ENCODE measurements at places on chromosomes 3 and 15. TPM values are rescaled to one million over a fixed set of nuclear protein-coding genes. Genes with fewer than 3 reads are reported as not detected.
A peak's percentile ranks its signal among the peaks of the same experiment; 100 is the strongest.

- DNase-seq, result no peak
Measured at GRCh38 chr15:100097342-100098127, 244.2 kb downstream of the ADAMTS17 start.

DNA sequence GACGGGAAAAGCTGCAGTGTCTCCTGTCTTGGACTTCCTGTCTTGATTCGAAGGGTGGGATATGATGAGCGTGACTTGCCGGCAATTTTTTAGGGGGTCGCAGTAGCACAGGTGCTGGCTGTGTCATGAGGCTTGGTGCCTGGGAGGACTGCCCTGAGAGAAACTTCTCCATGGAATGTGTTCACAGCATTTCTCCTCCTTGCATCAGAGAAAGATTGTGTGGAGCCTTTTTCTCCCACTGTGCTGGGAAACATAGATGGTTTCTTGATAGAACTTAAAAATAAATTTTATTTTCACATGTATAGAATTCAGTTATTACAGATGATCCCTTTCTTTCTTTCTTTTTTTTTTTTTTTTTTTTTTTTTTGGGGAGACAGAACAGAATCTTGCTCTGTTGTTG, 121.4 kb downstream of the KLHL25 start:
- no peak for DNase-seq

- no peak for DNase-seq
Measured at GRCh38 chr3:29955413-29955812, 651.0 kb upstream of the TGFBR2 start.

DNA sequence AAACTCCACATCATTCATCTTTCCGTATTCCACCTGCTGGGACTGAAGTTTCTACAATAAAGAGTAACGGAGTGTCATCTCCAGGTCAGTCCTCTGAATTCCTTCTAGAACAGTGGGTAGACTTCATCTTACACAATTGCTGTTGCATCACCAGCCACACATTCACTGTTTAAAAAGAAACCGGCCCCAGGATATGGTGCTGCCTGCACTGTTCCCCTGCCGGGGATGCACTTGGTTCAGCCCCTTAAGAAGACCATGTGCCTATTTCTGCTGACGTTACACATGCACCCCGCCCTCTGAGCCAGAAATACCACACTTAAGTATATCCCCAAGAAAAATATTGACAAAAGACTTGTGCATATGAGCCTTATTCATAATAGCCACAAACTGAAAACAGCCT, 233.4 kb downstream of the FEZF2 start:
- no peak for DNase-seq

GRCh38 chr15:63915873-63916771, 82.4 kb upstream of the HERC1 start:
- no peak for DNase-seq

Gene PEX5L
- 15.2 TPM for total RNA-seq

DNA sequence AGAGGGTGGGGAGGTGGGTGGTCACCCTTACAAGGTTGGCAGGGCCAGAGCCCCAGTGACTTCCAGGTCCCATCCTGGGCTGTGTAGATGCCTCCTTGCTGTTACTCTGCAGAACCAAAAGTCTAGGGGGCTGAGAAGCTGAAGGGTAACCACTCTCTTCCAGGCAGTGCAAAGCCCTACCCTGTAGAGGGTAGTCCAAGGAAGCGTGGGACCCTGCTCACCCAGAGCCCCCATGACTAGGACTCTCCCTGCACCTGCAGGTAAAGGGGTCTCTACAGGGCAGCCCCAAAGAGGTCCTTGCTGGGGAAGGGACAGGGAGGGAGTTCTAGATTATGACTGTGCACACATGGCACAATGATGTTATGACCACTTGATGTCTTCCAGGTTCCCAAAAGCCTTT, 14.2 kb downstream of the GHRL start:
- DNase-seq, result no peak

DNA sequence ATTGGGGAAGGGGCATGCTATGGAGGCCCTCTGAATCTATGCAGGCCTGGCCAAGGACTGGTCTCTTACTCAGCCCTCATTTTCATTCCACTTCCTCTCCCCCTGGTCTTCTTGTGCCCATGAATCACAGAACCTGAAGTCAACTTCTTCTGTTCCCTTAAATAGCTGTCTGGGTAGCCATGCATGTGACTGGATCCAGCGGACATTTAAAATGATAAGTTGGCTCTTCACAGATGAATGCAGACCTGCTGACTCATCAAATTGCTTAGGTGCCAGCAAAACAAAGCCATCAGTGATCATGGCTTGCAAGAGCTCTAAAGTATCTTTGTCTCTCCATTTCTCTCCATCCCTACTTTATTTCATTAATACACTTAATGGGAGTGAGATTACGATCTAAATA, 90.1 kb upstream of the CADPS start:
- DNase-seq, result peak; percentile 66

GRCh38 chr3:89964347-89964746, 856.9 kb downstream of the EPHA3 start:
- DNase-seq, result no peak

Gene PLD1
- total RNA-seq, result 6.4 TPM

- no peak for DNase-seq
Measured at GRCh38 chr3:52132041-52132440, 22.2 kb downstream of the POC1A start.

- no peak for DNase-seq
Measured at GRCh38 chr15:70376929-70377691, 279.4 kb upstream of the TLE3 start.

GRCh38 chr3:188310270-188310710, 156.3 kb downstream of the LPP start:
- DNase-seq, result no peak

DNA sequence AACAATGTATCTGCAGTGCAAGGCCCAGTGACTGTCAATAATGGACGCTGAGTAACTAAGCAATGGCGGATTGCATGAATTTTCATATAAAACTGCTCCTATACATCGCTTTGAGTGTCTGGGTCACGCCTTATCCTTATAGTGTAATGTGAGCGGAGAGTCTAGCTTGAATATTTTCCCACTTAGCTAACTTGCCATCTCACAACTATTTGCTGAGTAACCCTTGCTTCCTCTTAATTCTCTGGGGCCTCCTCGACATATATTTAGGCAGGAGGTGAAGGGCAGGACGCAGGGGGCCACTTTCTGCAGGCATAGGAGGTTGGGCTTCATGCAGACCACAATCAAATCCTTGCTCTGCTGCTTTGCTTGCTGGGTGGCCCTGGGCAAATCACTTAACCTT, 24.0 kb downstream of the ST8SIA2 start:
- DNase-seq, result no peak

- DNase-seq, result no peak
Measured at GRCh38 chr15:95839367-95839782, 491.1 kb upstream of the NR2F2 start.

Gene WDR93
- total RNA-seq, result 1.5 TPM

All from Caki2 (cell line).